Stimulated activated CD8-positive, alpha-beta memory T cell treated with anti-CD3 and anti-CD28 coated beads, Interleukin-7, amount 100 ng/mL, for 1 hour (primary cell): ENCODE measurements at places on chromosomes 7 and 10.

- DNase-seq: no peak
These were observed 24.0 kb upstream of the ABLIM1 start for GRCh38 chr10:114682121-114682520.

GRCh38 chr10:77251297-77252013 lies 386.2 kb downstream of the KCNMA1 start:
- no peak for DNase-seq

- DNase-seq: no peak
These were observed 17.1 kb downstream of the WIPI2 start for GRCh38 chr7:5207131-5207530.

- no peak for DNase-seq
These were observed 87.2 kb upstream of the HPS1 start for GRCh38 chr10:98533746-98534445.

GRCh38 chr10:2326411-2326810 lies 589.1 kb upstream of the ADARB2 start:
- DNase-seq: no peak

GRCh38 chr7:135620980-135621850 lies 41.1 kb upstream of the STMP1 start:
- no peak for DNase-seq

DNA sequence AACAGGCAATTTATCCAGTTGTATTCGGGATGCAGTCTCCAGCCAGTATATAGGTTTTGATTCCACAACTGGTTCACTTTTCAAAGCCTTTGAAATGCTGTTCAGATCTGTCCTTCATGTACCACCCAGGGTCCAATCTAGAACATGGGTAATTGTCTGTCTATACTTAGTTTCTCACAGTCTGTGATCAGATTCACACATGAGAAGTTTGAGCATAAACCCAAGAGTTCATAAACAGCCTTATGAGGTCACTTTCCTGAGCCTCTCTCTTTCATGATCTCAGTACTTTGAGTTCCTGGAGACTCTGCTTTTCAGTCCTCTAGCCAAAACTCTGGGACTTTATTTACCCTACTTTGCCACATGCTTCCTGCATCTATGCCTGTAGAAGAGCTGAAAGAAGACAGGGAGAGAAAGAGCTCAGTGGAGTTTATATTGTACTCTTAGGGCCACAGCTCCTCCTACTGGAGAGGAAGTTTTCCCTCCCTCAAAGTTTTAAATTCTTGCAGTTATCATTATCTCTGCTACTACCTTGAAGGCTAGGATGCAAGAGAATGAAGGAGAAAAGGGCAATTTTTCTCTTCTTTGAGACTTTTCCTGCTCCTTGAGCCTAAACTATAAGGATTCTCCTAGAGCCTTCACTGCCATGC lies 172.0 kb downstream of the ZEB1 start:
- no peak for DNase-seq

- DNase-seq: no peak
These were observed 187.7 kb downstream of the DOCK4 start for GRCh38 chr7:112018305-112019030.

DNA sequence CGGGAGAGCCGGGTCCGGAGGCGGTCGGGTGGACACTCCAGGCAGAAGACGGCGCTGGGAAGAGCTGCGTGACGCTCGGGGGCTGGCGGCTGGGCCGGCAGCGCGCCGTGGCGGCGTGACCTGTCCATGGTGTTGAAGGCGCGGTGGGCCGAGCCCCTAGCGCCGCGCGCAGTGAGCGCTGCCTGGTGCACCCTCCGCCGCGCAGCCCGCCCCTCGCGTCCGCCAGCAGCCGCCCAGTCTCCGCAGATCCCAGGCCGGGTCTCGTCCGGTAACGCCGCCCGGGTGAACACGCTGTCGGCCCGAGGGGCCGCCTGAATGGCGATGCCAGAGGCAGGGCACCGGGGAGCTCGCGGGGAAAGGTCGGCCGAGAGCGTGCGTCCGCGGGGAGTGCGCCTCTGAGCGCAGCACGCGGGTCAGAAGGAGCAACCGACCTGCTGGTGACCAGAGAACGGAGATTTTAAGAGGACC lies 657 bp upstream of the TMEM178B start:
- no peak for DNase-seq

DNA sequence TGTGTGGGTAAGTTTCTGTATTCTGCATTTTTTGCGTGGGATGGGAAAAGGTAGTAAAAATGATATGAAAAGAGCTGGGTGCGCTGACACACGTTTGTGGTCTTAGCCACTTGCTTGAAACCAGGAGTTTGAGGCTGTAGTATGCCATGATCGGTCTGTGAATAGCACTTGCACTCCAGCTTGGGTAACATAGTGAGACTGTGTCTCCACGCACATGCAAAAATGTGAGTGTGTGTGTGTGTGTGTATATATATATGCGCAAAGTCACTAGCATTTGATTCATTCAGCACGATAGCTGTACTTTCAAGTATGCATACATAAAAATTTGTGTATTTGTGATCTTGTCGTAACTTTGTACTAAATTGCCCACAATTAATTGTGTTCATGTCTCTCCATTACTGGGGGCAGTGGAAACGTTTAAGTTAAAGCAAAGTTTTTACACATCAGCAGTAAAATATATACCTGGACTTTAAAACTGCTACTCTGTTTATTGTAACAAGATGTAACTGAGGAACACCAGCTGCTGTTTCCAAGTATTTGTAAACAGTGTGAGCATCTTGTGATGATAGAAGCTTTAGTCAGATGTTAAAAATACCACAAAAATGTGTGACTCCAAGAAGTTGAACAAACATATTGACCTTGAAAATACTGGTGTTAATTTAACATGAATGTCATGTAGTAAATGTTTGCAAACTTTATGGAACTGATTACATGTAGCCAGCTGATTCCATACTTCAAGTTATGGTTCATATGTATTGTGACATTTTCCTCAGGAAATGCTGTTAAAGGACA lies 1.6 kb downstream of the ZRANB1 start:
- DNase-seq: no peak

DNA sequence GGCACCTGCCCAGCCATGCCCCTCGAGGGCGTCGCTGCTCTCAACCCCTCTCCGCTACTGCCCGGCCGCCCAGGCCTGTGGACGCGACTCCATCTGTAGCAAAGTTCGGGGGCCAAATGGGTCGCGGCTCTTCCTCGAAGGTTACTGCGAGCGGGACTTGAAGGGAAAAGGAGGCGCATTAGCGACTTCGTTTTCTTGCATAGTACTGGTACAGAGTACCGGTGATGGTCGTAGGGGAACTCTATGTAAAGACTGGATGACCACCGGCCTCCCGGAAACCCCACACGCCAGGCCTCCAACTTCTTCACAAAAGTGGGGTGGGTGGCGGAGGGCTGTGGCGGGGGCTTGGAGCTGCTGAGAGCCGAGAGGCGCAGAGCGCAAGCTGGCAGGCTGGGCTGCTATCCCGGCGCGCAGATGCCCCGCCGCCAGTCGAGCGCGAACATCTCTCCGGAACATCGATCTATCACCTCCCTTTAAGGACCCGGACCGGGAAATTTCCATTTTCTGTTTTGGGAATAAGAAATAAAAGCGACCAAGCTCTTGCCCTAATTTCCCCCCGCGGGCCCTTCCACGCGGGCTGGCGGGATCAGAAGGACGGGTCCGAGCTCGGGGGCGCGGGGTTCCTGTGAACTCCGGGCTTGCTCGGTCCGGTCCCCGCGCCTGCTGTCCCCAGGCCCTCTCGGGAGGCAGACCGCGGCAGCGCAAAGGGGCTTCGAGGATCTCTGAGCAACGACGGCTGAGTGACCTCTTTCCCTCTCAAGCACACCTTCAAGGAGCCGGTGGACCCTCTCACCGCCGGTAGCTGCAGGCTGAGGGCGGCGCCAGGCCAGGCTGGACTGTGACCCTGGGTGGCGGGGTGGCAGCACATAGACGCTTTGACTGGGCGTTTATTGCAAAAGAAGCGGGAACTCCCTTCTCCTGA lies 12.2 kb upstream of the FEZF1 start:
- DNase-seq: no peak

DNA sequence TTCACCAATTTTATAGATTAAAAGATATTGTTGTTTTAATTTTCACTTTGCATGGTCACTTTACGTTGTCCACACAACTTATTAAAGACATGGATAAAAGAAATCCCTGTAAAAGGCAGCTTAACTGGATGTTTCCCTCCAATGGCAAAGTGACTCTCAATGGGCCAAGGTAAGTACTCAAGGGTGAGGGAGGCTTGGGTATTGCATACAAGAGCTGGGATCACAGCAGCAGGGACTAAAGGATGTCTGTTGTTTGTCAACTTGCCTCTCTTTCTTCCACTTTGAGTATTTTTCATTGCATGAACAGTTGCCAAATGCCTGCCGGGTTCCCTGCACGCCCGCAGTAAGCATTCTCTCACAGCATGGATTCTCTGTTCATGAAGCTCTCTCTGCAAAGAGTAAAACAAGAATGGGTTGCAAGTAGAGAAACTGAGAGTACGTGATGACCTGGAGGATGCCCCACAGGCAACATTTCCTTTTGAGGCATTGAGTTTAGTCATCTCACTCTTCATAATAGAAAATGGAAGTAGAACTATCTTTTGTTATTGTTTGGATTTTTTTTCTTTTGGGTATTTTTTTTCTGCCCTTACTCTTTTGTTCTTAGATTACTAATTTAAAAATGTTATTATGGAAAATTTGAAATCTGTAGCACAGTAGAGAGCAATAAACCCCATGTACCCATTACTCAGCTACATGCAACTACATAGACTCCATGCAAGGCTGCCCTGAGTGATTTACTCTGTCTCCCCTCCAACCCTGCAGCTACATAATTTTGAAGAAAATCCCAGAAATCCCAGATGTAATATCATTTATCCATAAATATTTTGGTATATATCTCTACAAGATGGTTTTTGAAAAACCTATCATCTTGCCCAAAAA lies 26.3 kb downstream of the GPR141 start:
- DNase-seq: no peak

GRCh38 chr7:100007887-100008286 lies 7.5 kb upstream of the ZKSCAN1 start:
- no peak for DNase-seq

DNA sequence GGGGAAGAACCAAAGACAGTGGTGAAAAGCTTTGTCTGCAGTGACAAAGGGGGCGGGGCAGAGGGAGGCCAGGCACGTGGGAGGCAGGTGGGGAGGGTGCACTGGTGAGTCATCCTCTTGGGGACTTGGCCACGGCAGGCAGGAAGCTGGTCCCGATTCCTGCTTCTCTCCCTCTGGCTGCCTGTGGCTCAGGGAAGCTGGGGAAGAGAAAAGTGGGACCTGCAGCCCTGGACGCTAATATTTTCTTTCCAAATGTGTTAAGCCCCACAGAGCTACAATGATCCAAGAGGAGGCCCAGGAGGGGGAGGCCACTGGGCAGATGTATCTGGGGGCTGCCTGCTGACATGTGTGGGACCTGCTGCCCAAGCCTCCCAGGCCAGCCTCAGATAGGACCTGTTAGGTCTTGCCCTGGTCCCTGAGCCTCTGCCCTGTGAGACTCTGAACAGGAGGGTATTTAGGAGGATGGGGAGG lies 231.8 kb downstream of the KCNMA1 start:
- DNase-seq: no peak

- no peak for DNase-seq
These were observed 126.4 kb downstream of the RNLS start for GRCh38 chr10:88456730-88457129.

- no peak for DNase-seq
These were observed 204.7 kb upstream of the KLF14 start for GRCh38 chr7:130938661-130939060.

GRCh38 chr10:20105931-20106330 lies 289.7 kb downstream of the PLXDC2 start:
- no peak for DNase-seq

- no peak for DNase-seq
These were observed 64.1 kb downstream of the PTPRZ1 start for GRCh38 chr7:121936951-121937623.

- no peak for DNase-seq
These were observed 46.7 kb downstream of the BMPR1A start for GRCh38 chr10:86803156-86803555.

DNA sequence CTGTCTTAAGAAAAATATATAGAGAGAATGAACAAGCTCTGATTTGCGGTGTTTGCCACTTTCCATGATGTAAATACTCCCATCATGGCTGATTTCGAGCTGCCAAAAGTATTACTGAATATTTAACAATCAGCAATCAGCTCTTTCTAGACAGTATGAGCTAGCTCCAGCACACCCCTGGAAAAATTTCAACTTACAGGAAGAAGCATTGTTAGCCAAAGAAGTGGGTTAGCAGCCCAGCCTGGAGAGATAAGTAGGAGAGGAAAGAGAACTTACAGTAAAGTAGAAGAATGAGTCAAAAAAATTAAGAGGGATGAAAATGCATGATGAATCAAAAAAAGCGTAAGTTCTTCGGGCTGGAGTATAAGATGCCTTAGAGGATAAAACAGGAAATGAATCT lies 60.6 kb upstream of the ANK3 start:
- DNase-seq: no peak

DNA sequence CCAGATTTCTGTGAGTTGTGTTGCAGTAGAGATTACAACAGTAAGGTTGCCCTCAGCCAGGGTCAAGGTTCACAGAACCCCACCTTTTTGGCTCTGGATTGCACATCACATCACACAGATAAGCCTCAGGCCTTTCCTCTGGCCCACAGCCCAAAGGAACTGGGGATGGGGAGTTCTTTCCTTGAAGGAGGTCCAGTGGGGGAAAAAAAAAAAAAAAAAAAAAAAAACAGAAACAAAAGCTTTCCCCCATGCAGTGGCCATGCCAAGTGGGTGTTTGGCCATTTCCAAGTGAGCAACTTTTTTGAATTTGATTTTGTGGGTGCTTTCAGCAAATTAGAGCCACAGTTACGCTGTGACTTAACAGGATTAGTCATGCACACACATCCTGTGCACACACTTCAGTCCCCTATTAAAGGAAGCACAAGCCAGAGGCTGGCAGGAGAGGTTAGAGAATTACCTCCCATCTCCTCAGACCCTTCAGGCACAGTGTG lies 79.3 kb upstream of the NANOS1 start:
- no peak for DNase-seq

- no peak for DNase-seq
These were observed 126.1 kb downstream of the PLXNA4 start for GRCh38 chr7:132450188-132450587.

GRCh38 chr10:70738006-70738760 lies 47.0 kb downstream of the TBATA start:
- DNase-seq: no peak

DNA sequence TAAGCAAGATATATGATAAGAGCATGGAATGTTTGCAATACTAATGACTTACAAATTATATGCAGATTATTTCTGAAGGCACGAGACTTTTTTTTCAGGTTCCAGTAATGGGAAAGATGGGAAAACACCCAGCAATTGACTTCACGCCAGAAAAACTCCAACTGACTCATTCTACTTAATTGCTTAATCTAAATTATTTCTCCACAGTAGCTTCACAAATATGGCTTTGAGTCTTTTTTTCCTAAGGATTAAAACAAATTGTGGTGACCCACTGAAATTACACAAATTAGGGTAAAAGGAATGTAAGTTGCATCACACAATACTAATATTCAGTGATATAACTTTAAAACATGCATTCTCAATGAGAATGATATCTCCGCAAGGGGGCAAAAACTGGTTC lies 138.7 kb downstream of the GNAI1 start:
- no peak for DNase-seq

- DNase-seq: no peak
These were observed 142.8 kb upstream of the SEMA3A start for GRCh38 chr7:84337429-84337828.

GRCh38 chr7:111919164-111919563 lies 287.0 kb downstream of the DOCK4 start:
- no peak for DNase-seq

- no peak for DNase-seq
These were observed 261.4 kb upstream of the PITRM1 start for GRCh38 chr10:3433988-3434387.
